ENCODE measurements at places on chromosomes 11 and 22. TPM values are rescaled to one million over a fixed set of nuclear protein-coding genes. Genes with fewer than 3 reads are reported as not detected.
A peak's percentile ranks its signal among the peaks of the same experiment; 100 is the strongest.

DNA sequence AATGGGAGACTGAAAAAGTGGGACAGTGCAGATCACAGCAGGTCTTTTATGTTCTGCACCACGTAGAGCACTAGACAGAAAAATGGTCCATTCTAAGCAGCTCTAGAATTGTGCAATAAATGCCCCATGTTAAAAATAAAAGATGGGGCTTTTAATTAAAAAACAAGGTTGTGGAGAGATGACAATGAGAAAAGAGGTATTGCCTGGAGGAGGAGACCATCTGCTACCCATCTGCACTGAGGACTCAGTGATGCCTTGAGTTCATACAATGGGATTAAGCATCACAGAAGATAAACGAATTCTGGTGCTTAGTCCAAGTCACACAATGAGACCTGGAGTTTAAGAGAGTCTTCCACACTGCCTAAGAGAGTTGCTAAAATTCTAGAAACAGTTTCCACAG is 73.6 kb downstream of the PAK1 start:
- no peak for DNase-seq

- DNase-seq, result no peak
These were observed 4.2 kb downstream of the MMP1 start for GRCh38 chr11:102793677-102794290.

- no peak for DNase-seq
These were observed 83.6 kb downstream of the FLI1 start for GRCh38 chr11:128777369-128778011.

DNA sequence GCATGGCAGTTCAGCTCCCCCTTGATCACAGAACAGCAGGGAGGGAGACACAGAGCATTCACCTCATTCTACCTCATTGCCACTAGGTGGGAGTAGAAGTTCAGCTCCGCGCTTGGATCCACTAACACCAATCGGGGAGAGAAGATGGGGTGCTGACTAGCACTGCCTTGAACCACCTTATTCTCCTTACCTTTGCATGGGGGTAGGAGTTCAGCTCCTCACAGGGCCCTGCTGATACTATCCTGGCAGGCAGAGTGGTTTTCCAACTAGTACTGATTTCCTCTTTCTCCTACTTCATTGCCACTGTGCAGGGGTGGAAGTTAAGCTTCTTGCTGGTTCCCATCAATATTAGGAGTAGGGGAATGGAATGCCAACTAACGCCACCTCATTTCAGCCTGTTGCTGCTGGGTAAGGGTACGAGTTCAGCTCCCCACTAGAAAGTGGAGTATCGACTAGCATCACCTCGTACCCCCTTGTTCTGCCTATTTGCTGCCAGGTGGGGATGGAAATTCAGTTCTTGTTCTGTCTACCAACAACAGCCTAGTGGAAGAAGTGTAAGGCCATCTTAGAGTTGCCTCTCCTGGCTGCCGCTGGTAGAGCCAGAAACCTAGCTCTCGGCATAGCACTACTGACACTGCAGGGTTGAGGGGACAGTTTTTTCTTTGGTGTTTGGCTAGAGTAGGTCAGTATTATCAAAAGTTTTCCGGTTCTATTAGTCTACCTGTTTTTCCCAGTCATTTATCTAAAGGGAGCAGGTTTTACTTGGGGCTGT is 550.9 kb upstream of the CCDC90B start:
- peak; percentile 36 for DNase-seq

DNA sequence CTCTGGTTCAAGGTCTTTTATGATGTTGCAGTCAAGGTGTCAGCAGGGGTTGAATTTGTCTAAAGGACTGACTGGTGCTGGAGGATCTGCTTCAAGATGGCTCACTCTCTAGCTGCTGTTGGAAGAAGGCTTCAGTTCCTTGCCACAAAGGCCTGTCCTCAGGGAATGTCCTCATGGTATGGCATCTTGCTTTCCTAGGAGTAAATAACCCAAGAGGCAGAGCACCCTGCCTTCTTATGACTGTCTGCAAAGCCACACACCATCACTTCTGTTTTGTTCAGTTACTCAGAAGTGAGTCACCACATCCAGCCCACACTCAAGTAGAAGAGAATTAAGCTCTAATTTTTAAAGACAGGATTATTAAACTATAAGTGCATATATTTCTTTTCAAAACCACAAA is 45.2 kb downstream of the PLAAT5 start:
- DNase-seq, result peak; percentile 8

DNA sequence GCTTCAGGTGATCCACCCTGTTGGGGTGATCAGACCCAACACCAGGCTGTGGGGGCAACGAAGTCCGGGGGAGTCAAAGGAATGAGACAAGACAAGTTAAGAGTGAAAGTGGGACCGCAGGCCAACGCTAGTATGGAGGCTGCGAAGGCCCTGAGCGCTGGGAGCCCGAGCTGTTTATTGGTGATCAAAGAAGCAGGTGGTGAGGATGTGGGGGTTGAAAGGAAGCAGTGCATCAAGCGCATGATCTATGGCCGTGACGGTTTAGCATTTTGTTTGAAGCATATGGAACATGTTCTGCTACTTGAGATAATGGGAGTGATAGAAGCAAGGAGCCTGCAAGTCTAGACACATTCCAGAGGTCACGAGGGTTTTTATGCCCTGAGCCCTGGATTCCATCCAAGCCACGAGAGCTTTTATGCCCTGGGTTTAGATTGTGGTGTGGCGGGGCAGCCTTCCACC is 49.5 kb downstream of the MCHR1 start:
- DNase-seq, result peak; percentile 95

GRCh38 chr11:17252704-17253103 is 23.8 kb upstream of the NUCB2 start:
- DNase-seq, result no peak

The BCO2 gene
- total RNA-seq, result 3.0 TPM
